Stimulated activated CD8-positive, alpha-beta memory T cell treated with anti-CD3 and anti-CD28 coated beads, Interleukin-7, amount 100 ng/mL, for 4 hours (primary cell): ENCODE measurements at places on chromosomes 11 and 22.

GRCh38 chr11:103970701-103971249, 65.7 kb upstream of the DDI1 start:
- no peak for DNase-seq

GRCh38 chr11:10909141-10909883, 51.5 kb upstream of the ZBED5 start:
- no peak for DNase-seq

GRCh38 chr22:47377926-47378560, 615.6 kb downstream of the TBC1D22A start:
- DNase-seq: no peak

DNA sequence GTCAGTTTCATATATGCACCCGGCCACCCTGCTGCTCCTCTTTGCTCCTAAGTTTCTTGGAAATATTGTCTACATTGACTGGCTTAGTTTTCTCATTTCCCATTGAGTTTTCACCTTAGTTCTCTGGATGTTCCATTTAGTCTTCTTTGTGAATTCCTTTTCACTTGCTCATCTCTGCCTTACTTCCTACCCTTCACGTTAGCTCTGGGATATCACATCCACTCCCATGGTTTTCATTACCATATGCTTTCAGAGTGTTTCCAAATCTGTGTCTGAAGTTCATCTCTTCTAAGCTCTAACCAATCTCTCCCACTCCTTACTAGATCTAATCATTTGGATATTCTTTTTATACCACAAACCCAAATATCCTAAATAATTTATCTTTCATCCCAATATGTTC, 226.4 kb downstream of the FAM76B start:
- no peak for DNase-seq
